ENCODE measurements at places on chromosomes 3 and 15.

DNA sequence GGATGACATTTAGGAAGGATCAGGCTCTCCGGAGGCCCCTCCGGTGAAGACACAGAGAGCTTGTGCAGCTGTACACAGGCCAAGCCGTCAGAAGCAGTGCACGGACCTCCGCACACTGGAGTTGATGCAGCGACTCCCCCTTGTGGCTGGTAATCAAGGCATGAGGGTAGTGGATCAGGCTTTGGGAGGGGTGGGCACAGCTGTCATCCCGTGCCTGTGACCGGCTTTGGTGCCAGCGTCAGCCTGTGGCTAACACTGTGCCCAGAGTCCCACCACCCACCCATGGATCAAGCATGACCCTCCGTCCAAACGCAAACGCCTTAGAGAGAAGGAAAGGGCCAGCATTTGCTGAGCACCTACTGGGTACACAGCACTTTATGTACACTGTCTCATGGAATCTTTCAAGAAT is 8.2 kb upstream of the GRIP2 start:
- no peak for DNase-seq

DNA sequence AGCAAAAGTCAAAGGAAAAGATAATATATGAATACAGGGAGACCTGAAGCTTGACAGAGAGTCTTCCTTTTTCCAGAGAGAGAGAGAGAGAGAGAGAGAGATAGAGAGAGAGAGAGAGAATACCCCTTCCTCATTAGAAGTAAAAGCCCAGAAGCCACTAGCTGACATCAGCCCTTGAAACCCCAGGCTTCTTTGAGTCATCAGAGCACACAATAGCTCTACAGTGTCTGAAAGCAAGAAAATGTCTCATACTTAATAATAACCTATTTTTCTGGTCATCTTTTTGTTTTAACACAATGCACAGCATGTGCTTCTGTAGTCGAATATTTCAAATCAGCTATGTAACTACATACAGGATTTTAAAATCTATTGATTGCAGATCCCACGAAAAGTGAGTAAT is 109.2 kb upstream of the NANOGP8 start:
- no peak for DNase-seq

DNA sequence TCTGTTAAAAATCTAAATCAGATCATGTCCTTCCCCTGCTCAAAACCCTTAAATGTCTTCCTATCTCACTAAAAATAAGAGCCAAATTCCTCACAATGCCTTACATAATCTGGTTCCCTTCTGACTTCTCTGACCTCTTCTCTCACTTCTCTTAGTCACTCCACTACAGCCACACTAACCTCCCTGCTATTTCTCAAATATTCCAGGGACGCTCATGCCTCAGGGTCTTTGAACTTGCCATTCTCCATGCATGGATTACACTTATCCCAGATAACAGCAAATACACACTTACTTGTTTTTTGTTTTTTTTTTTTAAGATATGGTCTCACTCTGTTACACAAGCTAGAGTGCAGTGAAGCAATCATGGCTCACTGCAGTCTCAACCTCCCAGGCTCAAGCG is 8.5 kb downstream of the TP53BP1 start:
- DNase-seq: no peak

- no peak for DNase-seq
Observed at GRCh38 chr3:63355809-63356208, 77.7 kb downstream of the SYNPR start.

DNA sequence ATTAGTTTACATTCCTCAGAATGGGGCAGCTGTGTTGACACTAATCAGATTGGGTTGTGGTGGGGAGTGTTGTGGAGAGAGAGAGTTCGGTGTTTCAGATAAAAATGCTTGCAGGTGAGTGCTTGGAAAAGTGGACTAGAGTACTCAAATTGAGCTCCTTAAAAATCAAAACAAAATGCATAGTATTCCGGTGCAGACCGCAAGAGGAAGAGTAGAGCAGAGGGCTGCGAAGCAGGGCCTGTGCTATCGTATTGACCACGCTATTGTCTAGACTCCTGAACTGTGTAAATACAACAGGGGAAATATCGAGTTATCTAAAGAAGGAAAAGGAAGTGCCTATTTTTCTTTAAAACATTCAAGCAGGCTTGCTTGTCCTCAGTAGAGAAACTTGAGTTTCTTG is 159.5 kb downstream of the TP63 start:
- DNase-seq: no peak

DNA sequence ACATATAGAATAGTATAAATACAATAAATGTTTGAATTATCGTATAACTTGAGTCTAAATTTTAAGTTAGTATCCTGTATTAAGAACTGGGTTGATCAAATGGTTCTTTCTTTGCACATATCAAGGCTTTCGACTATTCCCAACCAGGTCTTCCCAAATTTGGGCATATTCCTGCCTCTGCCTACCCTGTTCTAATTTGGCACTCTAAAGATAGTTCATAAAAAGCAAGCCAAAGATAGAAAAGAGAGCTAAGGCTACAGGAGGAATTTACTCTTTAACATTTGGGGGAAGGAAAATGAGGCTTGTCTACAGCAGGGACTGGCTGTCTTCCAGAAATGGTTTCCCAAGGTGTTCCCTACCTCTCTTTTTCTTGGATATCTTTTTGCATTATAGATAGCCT is 36.1 kb downstream of the SLC35A5 start:
- DNase-seq: no peak

GRCh38 chr3:96266395-96267190 is 547.8 kb upstream of the EPHA6 start:
- DNase-seq: no peak

- no peak for DNase-seq
Observed at GRCh38 chr15:78222745-78223395, 11.5 kb downstream of the ACSBG1 start.

DNA sequence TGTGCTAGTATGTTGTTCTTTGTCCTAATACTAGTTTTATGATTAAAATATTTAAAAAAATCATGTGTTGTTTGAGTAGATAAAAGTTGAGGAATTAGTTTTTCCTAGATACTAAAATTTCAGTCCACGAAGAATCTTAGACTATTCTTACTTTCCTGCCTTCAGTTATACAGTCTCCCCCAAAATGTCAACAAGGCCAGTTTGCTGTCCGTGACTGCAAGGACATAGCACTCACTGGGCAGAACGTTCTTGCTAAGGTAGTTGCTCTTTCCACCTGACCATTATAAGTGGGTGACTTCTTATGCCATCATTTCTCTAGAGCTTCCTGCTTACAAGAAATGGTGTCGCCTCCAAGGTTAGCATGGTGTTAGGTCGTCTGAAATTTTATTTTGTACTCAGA is 32.8 kb downstream of the KAT2B start:
- no peak for DNase-seq

DNA sequence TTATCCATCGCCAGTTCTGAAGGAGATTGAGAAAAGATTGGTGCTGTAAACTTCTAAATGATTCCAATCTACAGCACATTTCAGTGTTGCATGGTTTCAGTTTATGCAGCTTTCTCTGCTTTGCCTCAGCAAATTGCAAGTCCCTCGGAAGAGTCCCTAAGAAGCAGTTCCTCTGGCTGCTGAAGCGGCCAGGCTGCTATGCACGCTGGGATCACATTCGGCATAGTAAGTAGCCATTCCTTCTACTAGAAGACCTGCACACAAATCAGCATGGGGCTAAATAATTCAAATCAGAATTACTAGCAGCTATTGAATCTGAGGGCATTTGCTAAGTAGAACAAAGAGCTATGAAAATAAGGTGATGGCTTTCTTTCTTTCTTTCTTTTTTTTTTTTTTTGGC is 769.5 kb downstream of the AGBL1 start:
- DNase-seq: no peak

- no peak for DNase-seq
Observed at GRCh38 chr15:33360886-33361285, 50.1 kb downstream of the RYR3 start.

DNA sequence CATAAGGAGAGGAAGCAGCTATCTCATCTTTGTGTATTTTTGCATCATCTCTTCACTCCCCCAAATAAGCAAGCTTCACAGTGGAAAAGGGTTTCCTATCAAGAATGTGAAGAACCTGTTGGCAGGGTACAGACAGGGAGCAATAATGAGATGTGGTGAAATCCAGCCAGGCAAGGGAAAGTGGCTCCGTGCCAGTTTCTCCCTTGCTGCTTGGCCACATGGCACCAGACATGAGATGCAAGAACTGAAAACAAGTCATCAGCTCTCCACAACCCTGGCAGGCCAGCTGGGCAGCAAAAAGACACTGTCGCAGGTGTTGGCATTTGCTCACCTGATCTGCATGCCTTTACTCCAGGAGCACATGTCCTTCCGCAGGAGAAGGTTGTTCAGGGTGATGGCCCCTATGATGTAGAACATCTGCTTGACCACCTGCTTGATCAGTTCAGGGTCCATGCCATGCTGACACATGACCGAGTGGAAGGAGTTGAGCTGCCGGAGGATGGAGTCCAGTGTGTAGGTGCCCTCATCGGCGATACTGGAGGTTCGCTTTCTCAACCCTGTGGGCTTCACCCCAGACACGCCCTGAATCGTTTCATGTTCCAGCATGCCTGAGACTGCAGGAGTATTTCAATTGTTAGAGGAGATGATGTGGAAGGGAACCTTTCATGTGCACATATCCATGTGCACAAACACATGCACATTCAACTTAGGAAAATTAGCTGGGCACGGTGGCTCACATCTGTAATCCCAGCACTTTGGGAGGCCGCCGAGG is 23.3 kb upstream of the MYO5C start:
- DNase-seq: no peak

DNA sequence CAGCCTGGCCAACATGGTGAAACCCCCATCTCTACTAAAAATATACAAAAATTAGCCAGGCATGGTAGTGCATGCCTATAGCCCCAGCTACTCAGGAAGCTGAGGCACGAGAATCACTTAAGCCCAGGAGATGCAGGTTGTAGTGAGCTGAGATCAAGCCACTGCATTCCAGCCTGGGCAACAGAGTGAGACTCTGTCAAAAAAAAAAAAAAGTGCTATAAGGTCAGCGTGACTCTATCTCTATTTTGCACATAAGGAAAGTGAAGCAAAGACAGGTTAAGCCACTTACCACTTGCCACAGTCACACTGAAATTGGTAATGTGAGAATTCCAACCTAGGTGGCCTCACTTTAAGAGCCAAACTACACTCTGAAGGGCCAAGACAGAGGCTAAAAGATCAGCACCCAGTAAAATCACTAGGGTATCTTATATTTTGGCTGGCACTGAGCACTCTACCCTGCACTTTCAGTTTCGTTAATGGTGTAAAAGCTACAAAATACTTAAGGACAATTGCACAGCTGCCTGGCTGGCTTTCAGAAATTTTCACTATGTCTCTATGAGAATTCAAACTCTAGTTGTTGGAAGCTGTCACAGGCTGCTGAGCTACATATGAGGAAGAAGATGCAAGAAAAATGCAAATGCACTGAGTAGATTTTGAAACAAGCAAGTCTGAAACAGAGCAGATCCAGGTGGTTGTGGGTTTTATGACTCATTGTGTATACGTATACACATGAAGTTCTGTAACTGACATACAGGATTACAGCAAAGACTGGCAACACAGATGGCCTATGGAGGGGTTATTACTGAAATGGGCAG is 32.7 kb downstream of the TRANK1 start:
- DNase-seq: no peak

- DNase-seq: no peak
Observed at GRCh38 chr3:105883798-105884377, 15.1 kb upstream of the CBLB start.

DNA sequence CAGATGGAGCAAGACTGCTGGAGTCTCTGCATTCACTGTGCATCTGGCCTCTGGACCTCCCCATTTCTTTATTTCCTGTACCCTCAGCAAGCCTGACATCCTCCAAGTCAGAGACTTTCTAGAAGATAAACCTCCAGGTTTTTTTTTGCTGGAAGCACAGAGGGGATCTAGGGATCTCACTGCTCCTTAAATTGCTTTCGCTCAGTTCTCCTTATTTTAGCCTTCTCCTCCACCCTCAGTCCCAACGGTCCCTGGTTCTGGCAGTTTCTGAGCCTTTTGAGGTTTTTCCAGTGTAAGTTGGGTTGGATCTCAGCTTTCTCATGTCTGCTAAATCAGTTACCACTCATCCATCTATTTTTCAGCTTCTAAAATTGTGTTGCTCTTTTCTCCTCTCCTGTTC is 22.7 kb upstream of the CHD2 start:
- no peak for DNase-seq

DNA sequence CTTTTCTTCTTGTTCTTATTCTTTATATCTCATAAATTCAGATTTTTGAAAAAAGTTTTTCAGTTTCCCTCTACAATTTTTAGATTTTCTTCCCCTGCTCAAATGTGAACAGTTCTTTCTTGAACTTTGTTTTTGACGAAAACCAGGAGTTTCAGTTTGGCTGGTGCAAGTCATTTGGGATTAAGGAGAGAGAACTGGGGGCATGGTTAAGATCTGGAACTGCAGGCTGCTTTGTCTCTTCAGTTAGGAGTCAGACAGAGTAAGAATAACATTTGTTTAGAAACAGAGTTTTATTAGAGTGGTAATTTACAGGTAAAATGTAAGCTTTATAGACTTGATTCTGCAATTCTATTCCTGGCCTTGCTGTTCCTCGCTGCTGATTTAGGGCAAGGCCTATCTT is 310.5 kb upstream of the C2CD4B start:
- no peak for DNase-seq

DNA sequence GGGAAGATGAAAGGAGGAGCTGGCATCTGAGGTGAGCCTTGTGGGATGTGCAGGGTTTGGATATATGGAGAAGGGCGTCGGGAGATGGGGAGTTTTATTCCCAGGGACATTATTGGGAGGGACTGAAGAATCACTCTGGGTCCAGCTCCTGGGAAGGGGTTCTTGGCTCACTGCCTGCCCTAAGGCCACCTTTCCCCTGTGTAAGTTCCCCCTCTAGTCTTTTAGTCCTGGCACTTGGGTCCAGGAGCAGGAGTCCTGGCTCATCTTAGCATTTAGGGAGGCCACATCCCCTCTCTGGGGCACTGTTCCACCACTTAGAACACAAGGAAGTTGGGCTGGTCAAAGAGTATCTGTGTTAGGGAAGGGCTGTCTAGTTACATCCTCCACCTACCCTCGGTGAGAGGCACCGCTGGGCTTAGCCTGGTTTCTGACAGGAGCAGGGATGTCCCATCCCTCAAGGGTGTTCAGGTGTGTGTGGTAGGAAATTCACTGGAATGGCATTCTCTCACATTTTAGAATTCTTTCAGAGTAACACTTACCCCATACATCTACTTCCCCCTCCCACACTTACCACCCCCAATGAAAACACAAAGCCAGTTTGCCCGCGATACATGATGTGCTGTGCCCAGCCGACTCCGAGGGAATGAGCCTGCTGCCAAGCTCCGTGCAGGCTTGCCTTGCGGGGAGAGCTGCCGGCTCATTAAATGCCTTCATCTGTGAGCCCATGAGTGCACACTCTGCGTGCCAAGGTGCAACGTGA is 86.7 kb downstream of the FAM43A start:
- DNase-seq: no peak

- no peak for DNase-seq
Observed at GRCh38 chr3:26307787-26308186, 314.8 kb upstream of the LRRC3B start.

- no peak for DNase-seq
Observed at GRCh38 chr3:120615847-120616609, 19.9 kb downstream of the NDUFB4 start.
